ENCODE measurements at places on chromosomes 11 and 22.

DNA sequence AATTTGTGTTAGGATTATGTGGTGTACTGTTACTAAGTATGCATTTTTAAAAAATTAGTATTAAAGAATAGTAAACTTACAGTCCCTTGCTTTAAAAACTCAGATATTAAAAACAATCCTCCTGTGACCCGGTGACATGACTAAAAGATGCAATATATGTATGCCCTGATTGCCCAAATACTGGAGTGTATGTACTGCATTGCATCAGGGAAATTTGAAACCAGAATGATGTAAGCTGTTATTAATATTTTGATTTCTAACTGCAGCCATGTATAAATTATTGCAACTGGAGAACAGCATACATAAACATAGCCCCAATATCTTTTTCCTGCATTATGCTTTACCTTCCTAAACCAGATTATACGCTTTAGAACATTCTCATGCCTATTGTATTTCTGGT lies 3.7 kb upstream of the HSPA8 start:
- no peak for DNase-seq

- no peak for DNase-seq
Observed at GRCh38 chr11:1043563-1044096, 7.1 kb upstream of the MUC6 start.

DNA sequence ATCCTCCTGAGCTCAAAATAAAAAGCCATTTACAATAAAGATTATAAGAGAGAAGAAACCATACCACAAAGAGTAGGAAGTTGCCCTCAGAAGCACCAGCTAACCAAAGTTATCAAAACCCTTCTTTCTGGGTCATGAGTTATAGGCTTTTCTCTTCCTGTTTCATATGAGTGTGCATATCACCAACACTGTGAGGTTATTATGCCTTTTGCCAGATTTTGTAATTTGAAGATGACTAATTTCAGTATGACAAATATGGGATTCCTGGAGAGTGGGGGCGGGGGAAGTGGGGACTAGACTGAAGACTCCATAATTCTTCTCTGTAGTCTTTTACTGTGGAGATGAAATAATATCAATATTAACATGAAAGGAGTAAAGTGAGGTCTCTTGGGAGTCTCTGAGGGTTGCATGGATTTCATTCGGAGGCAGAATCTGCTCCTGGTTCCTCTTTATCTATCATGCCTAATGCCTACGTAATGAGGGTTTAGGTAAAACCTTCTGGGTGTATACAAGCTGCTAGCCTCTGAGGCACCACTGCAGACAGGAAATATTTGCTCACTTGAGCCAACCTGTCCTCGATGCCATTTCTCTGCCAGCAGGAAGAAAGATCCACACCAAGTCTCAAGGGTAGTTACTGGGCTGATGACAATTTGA lies 2.1 kb downstream of the LPXN start:
- DNase-seq: peak; percentile 32

DNA sequence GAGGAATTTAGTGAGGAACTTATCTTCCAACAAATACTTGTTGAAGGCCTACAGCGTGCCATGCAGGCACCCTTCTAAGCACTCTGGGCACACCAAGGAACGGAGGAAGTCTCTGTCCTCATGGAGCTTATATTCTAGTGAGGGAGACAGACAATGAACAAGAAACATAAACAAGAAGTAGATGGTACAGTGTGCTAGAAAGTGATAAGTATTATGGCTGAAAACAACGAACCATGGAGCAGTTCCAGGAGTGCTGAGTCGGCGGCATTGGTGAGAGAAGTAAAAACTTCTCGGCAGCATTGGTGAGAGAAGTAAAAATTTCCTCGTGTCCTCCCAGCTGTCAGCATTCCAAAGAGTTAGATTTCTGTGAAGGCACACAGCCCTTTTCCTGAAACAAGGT lies 53.2 kb downstream of the FAM76B start:
- DNase-seq: no peak

- no peak for DNase-seq
Observed at GRCh38 chr11:104091281-104092096, 55.0 kb downstream of the DDI1 start.

Data from putamen (tissue), 1 donor.